ENCODE measurements at places on chromosomes 12 and 14.

- DNase-seq, result no peak
- no peak overlapping the region for H3K27ac ChIP-seq
- H3K36me3 ChIP-seq, result no peaks in the 10 kb centered on the region
Observed at GRCh38 chr12:110466791-110467190, 1.3 kb downstream of the GPN3 start.

GRCh38 chr12:57737467-57738460 is 778 bp downstream of the AGAP2 start:
- H3K27ac ChIP-seq, result no peak overlapping the region
- peaks cover 23% of the 10 kb centered on the region for H3K4me1 ChIP-seq
- peak overlapping the region; percentile 42 for H3K4me3 ChIP-seq
- DNase-seq, result peak; percentile 60

DNA sequence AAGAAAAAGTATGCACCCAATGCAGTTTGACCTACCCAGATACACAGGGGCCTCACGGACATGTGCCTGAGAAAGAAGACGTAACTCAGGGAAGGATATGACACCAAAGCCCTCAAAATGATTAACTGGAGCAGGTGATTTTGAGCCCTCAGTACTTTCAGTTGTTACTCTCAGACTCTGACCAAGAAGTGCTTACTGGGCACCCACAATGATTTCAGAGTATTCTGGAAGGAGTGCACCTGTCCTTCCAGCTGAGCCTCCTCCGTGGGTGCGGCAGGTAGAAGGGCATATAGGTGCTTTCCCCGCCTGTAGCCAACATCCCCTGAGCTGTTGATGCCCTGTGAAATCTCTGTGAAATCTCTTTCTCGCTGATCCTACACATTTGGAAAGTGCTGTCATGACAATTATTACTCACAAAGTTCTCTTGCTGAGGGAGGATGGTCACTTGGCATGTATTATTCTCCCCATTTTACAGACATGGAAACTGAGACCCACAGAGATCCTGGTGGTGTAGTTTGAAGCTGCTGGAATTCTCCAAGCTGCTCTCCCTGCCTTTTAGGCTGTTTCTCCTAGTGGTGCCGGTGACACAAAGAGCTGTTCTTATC is 154.3 kb upstream of the CCND2 start:
- H3K27me3 ChIP-seq, result no peaks in the 10 kb centered on the region
- peaks cover 3% of the 10 kb centered on the region for H3K4me1 ChIP-seq
- H3K27ac ChIP-seq, result no peak overlapping the region
- no peaks in the 10 kb centered on the region for H3K36me3 ChIP-seq

GRCh38 chr12:130617219-130617618 is 98.9 kb downstream of the RIMBP2 start:
- no peak overlapping the region for H3K4me3 ChIP-seq
- no peaks in the 10 kb centered on the region for H3K36me3 ChIP-seq
- DNase-seq, result peak; percentile 33

- peak; percentile 44 for DNase-seq
- H3K27me3 ChIP-seq, result no peaks in the 10 kb centered on the region
- no peaks in the 10 kb centered on the region for H3K36me3 ChIP-seq
- H3K4me3 ChIP-seq, result peak overlapping the region; percentile 32
- H3K27ac ChIP-seq, result peak overlapping the region; percentile 94
Observed at GRCh38 chr12:8948701-8949341, 624 bp downstream of the M6PR start.

Measured in hepatocyte (in vitro differentiated cells).